Right hindlimb (tissue), 1 donor: ENCODE measurements at places on chromosomes 5 and 9.

DNA sequence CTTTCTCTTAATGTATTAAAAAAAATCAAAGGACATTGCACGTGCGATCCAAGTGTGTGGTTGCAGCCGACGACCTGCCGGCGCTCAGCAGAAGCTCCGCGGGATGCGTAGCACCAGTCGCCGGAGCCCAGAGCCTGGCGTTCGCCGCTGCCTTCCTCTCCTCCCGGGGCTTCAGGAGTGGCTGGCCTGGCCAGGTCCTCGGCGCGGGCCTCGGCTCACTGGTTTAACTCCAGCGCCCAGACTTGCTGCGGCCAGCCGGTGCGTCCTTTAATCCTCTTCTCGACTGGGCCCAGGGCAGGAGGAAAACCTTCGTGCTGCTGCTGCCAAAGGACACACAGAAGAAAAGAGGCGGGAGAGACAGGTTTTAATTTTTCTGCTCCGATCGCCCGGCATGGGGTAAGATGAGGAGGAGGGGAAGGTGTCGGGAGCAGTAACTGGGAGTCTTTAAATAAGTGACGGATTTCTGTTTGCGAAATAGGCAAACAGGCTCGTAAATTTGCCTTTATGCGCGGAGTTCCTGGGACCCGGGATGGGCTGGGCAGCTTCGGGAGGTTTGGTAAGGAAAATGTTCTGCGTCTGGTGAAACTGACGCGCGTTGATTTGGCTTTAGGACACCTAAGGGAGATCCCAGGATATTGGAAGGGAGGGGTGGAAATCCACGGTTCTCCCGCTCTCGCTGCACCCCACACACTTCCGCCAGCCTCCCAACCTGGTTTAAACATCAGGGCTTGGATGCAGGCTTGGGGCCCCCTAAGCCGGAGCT is 2.3 kb downstream of the HAND1 start:
- peak; percentile 43 for DNase-seq

- DNase-seq, result peak; percentile 41
Measured at GRCh38 chr9:133932181-133932580, 59.9 kb downstream of the VAV2 start.

- DNase-seq, result no peak
Measured at GRCh38 chr5:76269932-76270610, 133.0 kb upstream of the IQGAP2 start.

DNA sequence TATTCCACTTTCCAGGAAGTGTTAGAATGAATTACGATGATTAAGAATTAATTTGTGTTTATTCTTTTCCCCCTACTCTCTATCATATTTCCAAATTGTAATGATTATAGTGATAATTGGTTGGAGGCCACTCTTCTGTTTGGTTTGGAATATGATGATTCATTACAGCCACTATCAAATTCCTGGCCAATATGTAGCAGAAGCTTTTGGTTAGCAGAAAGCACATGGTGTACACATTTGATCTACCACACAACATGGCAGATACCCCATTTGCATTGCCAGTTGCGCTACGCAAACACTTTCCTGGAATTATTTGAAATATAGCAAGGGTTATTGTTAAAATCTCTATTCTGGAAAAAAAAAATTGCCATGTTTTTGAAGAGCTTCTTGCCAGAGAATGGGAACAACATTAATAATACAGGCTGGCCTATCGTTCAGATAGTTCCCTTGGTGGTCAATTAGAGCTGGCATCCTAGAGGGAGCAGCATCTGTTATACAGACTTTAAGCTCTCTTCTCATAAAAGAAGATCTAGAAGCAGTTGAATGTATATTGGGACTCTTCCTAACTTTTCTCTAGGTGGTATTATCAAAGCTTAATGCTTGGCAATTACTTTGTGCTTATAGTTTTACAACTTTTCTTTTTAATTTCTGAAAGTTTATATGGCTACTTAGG is 455.0 kb upstream of the ACTBL2 start:
- no peak for DNase-seq

GRCh38 chr9:98195671-98196070 is 3.2 kb upstream of the CORO2A start:
- no peak for DNase-seq

GRCh38 chr9:111975709-111976108 is 79.1 kb downstream of the UGCG start:
- no peak for DNase-seq

DNA sequence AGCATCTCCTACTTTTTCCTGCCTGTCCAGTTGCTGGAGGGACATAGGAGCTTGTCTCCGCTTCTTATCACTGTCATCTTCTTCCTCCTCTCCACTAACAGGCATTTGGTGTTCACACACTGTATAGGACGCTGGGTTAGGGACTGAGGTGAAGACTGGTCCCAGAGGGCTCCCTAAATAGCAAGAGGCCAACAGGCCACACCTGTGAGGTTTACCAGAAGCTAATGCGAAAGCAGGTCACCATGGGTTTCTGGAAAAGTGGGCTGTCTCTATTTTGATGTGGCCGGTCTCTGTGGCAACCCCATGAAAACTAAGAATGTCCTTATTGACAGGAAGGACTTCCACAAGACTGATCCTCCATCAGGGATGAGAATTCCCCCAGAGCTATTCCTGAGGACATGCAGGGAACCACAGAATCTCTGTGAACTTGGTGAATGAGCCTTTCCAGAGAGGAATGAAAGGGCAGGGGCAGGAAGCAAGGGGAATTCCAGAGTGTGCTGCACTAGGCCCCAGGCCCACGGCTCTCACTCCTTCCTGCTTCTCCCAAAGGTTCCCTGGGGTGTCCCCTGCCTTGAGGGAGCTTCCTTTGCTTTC is 61.7 kb downstream of the DAP start:
- DNase-seq, result no peak

GRCh38 chr5:103402851-103403250 is 144.3 kb downstream of the MACIR start:
- DNase-seq, result no peak

GRCh38 chr5:65919773-65920172 is 6.6 kb upstream of the ERBIN start:
- no peak for DNase-seq

- no peak for DNase-seq
Measured at GRCh38 chr5:113864437-113864836, 350.9 kb downstream of the YTHDC2 start.

DNA sequence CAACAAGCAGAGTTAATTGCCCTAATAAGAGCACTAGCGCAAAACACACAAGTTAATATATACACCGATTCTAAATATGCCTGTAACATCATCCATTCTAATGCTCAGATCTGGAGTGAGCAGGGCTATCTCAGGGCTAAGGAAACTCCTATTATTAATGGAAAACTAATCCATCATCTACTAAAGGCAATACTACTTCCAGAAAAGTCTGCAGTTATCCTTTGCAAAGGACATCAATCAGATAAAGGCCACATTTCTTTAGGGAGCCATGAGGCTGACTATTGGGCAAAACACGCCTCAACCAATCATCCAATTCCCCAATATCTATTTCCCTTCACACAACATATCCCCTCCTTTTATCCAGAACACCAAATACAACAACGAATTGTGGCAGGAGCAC is 1032.3 kb upstream of the NUDT12 start:
- DNase-seq, result no peak

GRCh38 chr5:147393874-147394672 is 115.8 kb downstream of the DPYSL3 start:
- no peak for DNase-seq

DNA sequence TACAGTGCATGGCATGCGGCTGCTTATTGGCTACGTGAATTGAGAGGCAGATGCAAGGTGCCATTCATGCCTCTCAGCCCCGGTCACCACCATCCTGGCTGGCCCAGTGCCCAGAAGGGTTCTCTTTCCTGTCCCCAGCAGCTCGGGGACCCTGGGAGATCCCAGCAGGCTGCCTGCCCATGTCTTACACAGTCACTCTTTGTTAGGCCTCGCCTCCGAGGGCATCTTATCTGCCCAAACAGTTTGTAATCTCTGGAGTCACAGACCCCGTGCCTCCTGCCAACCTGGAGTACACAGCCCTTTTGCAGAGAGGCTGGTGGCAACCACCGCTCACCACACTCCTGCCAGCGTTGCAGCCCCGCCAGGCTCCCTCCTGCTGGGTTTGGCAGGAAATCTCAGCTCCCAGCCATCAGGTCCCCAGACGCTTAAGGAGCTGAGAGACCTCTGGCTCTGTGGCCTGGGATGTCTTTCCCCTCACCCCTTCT is 7.0 kb upstream of the AK1 start:
- no peak for DNase-seq

DNA sequence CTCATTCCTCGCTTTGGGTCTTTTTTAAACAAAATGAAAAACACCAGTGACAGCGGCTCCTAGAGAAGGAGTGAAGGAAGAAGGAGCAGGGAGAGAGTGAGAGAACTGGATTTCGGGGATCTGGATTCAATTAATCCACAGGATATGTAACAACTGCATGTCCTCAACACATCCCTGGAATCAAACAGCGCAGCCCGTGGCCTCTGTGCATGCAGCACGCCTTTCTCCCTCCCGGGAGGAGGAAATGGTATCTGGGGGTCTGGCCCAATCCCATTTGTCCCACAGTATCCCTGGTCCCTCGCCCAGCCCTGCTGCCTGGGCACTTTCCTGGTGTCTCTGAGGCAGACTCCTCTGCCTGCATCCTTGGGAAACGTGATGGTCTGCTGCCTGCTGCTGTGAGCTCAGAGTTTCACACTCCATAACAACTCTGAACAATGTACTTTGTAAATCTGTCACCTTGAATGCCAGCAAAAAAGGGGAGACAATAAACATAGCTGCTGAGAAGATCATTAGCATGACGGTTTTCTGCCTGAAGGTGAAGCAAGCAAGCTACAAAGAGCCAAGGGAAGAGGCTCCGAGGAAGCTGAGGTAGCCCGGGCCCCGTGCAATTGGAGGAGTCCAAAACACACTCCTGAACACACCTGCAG is 56.1 kb downstream of the PTCH1 start:
- DNase-seq, result no peak

DNA sequence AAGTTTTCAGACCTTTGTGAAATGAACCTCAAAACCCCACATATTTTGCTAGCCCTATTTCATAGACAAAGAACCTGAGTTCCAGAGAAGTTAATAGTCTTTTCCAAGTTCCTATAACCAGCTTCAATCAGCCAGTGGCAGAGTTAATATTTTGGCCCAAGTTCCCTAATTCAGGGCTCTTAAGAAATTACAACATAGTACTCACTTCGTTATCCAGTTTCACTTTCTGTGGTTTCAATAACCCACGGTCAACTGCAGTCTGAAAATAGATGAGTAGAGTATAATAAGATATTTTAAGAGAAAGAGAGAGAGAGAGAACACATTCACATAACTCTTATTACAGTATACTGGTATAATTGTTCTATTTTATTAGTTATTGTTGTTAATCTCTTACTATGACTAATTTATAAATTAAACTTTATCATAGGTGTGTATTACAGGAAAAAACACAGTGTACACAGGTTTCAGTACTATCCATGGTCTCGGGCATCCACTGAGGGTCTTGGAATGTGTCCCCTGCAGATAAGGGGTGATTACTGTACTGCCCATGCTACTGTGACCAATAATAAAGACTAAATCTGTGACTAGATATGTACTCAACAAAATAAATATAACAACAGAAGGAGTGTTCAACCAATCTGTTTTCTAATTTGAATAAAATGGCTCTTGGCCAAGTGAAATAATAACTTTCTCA is 9.3 kb upstream of the MYOT start:
- DNase-seq, result no peak

DNA sequence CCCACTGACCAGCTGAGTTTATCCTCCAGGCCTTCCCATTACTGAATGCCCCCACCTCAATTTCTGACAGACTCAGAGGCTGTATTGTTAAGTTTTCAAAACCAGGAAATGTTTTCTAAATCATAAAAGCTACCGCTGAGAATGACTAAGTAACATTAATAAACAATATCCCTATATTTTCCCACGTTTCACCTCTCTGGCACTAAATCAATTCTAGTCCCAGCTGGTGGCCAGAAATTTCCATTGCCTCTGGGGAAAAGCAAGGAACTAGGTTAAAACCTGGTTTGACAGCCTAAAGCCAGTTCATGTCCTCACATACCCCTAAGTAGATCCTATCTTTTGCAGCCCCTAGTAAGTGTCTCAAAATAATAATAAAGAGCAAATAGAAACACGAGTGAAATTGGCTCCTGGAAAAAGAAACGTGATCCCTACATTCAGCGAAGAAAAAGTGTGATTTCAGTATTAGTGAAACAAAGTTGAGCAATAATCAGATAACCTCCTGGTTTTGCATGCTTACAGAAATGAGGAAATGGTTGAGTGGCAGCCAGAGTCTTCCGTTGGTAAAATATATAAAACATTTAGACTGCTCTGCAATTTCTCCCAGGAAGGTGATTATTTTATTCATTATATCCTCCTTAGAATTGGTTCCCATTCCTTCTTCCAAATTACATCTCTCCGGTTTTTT is 110.9 kb downstream of the ESM1 start:
- no peak for DNase-seq

GRCh38 chr5:39570403-39571027 is 145.7 kb upstream of the DAB2 start:
- no peak for DNase-seq

DNA sequence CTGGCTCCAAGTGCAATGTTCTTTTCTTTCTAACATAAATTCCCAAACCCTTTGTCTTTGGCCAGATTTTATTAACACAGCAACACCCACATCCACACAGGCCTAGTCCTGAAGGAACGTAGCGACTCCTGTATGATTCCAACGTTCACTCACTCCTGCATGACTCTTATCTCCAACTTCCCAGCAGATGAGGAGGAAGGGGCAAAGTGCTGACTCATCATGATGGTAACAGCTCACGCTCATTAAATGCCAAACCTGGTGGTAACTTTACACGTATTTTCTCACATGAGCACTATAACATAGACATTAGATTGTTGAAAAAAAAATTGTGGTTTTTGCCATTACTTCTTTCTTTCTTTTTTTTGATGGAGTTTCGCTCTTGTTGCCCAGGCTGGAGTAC is 1349.5 kb downstream of the EFNA5 start:
- no peak for DNase-seq

DNA sequence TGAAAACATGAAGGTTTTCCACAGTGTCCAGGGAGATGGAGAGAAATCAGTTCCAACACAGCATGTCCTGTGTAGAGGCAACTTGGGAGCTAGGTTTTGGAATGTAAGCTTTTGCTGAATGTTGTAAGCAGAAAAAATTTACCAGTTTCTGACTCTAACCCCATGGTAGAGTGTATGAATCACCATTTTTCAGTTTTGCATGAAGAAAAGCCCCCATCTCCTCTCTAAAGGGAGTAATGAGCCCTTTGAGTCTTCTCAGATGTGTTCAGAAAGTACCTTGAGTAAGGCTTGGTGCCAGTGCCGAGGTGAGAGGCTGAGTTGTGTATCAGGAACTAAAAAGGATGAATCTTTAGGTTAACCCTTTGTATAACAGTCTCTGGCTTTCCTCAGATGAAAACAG is 96.2 kb downstream of the ADRB2 start:
- no peak for DNase-seq

DNA sequence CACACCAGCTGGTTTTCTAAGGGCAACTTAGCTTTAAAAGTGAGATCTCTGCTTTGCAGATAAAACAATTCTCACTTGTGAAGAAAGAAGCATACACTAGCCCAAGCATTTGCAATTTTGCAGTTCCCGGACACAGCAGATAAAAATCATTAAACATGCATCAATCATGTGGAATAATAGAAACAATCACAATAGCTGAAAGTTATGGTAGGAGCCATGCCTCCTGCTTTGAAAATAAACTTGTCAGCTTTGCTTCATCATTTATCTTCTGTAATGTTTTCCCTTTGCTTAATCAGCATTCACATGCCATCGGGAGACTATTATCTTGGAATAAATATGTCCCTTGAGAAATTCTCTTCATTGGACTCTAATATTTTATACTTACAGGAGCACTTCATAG is 60.3 kb upstream of the DAB2 start:
- DNase-seq, result no peak

- no peak for DNase-seq
Measured at GRCh38 chr9:108654566-108654965, 201.2 kb downstream of the ACTL7B start.
